Activated T-cell treated with anti-CD3 and anti-CD28 coated beads, Interleukin-2, amount 50 U/mL, for 4 hours (primary cell): ENCODE measurements at places on chromosomes 5 and 9. TPM values are rescaled to one million over a fixed set of nuclear protein-coding genes. Genes with fewer than 3 reads are reported as not detected.

GRM6 gene
- total RNA-seq, result not detected

PRR16 gene
- total RNA-seq, result not detected

TAS2R1 gene
- total RNA-seq, result not detected

HSPB3 gene
- not detected for total RNA-seq
